CD4-positive, alpha-beta T cell treated with Interleukin-10 for 1 hour (primary cell): ENCODE measurements at places on chromosomes 12 and 14.

DNA sequence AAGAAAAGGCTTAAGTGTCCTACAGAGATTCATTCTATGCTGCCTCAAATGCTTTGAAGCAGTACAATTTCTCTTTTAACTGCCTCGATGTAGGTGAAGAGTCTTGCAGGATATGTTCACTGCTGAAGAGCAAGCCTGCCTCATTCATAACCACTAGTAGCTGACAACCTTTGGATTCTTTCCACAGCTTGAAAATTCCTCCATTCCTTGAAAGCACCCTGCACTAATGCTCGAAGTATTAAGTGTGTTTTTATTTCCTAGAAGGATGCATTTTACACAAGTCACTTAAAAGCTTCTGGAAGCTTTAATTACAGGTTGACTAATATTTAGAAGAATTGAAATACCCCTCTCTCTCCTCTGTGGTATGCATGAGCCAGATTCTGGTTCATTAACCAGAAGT lies 429.4 kb downstream of the DIO2 start:
- DNase-seq = no peak

DNA sequence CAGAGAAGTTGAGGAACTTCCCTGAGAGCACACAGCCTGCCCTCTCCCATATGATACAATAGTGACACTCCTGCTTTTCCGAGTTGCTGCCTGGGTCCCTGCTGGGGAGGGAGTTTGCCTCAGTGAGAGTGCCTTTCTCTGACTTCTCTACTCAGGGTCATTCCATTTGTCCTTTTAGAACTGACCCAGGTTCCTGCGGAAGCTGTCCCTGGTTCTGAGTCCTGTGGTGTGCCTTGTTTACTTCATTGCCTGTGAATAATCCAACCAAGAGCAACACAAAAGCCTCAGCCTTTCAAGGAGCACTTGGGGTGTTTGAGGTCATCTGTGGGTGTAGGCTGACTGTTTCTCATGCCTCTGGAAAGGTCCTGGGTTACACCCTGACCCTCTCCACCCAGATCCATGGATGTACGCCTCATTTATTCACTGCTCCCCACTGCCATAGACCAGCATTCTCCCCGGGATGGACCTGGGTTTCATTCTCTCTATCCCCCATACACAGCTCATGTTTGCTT lies 13.6 kb downstream of the SERPINA1 start:
- DNase-seq = no peak

DNA sequence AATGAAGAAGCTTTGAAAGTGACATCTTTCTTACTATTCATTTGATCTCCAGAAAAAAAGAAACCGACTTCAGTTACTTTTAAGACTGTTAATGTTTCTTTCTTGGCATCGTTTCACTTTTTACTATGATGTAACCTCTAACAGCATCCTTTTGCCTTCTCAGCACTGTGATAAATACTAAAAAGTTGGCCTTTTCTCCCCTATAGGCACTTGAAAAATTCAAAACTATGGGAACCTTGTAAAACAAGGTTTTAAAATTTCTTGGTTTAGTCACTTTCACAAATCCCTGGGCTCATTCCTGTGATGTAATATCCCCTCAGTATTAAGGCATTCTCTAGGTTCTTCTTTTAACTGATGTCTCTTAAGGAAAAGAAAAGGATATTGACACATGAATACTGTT lies 281.8 kb downstream of the EGLN3 start:
- no peak for DNase-seq

DNA sequence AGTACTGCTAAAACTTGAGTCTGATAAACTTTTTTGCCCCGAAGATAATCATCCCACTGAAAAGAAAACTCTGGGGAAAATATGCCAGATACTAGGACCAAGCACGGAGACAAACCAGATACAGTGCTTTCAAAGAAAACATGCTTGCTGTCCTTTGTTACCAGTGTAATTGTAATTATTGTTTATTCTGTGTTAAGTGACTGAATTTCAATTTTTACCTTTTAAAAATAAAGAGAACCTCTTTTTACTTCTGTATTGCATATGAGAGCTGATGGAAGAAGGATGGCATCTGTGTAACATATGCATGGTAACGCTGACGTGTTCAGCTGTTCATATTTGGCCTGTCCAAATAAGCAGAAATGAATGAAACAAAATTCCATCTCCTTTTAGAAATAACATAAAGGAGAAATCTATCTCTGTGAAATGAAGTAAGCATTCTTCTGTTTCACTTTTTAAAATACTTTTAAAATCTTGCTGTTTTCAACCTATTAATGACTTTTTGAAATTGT lies 22.5 kb downstream of the SLC35E3 start:
- DNase-seq = no peak

DNA sequence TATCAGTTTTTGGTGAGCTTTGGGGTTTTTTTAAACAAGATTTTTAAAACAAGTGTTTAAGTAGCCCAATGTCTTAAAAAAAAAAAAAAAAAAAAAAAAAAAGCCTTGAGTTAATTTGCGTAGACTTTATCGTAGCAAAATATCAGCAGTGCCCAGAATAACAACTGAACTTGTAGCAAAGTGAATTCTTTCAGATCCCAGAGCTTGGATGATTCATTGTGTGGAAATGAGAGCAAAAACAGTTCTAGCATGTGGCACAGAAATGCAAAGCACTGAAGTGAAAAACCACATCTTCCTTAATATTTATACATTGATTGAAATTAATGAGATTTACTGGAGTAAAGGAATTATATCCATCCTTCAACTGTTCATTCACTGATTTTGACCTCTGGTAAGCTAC lies 258.1 kb downstream of the EGLN3 start:
- DNase-seq = no peak

GRCh38 chr14:54399560-54399959 lies 2.8 kb downstream of the CDKN3 start:
- no peak for DNase-seq

DNA sequence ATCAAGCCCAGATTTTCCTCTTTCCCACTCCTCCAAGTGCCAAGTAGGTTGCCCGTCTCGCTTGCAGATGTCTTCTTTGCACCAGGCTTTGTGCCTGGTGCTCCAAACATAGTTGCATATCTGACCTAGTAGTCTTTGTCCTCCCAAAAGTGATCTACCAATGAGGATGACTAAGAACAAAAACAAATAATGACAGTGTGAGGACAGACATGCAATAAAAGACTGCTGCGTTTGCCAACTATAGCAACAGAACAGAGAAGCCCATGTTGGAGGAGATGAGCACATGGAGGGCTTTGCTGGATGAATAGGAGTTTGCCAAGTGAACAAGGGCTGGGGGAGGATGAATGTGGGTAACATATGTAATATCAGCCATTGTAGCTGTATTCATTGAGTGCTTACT lies 15.6 kb downstream of the DTX1 start:
- no peak for DNase-seq

GRCh38 chr12:115388139-115388538 lies 704.2 kb upstream of the TBX3 start:
- no peak for DNase-seq

DNA sequence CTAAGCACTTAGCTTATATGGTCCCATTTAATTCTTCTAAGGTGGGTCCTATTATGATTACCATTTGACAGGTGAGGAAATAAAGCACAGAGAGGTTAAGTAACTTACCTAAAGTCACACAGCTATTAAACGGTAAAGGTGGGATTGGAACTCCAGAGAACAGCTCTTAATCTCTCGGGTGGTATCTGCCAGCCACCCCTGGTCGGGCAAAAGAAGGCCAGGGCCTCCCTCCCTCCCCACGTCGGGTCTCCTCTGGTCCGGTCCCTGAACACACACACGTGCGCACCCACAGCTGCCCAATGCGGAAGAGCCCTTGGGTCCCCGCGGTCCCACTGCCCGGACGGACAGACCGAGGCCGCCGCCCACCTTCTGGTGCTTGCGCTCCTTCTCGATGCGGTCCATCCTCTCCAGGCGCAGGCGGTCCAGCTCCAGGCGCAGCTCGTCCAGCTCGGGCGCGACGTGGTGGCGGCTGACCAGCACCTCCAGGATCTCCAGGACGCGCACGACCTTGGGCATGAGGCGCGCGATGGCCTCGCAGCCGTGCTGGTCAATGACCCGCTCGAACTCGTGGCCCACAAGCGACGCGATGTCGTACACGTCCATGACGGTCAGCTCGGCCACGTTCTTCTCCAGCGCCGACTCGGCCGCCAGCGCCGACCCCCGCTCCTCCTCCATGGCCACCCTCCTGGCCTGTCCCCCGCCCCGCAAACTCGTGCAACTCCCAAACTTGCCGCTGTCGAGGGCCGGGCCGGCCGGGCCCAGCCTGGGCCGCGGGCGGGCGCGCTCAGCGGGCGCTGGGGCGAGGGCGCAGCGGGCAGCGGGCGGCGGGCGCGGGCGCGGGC lies 490 bp downstream of the RILPL1 start:
- DNase-seq = no peak

DNA sequence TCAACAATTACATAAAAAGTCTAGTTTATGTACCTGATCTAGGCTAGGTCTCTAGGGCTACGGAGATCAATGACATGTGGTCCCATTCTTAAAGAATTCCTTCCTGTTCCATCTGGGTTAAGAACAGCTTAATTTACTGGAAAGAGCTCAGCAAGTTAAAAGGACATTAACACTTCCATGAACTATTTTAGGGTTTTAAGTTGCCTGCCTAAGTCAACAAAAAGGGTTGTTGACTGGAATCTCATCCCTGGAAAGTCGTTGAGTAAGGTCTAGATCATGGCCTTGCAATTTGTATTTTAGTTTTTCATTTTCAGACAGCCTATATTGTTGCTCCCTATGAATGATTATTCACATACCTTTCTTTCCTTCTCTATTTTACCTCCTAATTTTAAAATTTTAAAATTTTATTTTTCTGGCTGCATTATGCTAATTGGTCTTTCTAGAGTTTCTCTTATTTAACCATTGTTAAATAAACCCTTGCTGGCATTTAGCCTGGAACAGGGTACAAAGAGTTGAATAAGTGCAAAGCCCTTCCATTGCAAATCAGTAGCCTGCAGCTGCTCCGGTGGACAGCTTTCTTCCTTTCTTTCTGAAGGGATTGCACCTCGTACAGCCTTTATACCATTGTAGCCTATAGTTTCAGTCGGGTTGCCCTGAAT lies 66.3 kb downstream of the VRK1 start:
- no peak for DNase-seq

GRCh38 chr14:22390195-22390594 lies 198.8 kb downstream of the DAD1 start:
- DNase-seq = no peak

GRCh38 chr14:105117257-105117646 lies 51.3 kb downstream of the JAG2 start:
- DNase-seq = no peak

GRCh38 chr12:124994437-124994975 lies 1.1 kb downstream of the BRI3BP start:
- no peak for DNase-seq
